Suppressor macrophage treated with lipopolysaccharide for 4 hours (primary cell): ENCODE measurements at places on chromosomes 5 and 9.

- peak; percentile 38 for DNase-seq
Measured at GRCh38 chr9:72952914-72953313, at the start of gene ALDH1A1. TSS of gene ALDH1A1 (minus strand) at chr9:72953053. CDS start at chr9:72953000, 53 bp downstream.

GRCh38 chr9:90552317-90552716, 90.3 kb downstream of the DIRAS2 start:
- DNase-seq, result no peak

DNA sequence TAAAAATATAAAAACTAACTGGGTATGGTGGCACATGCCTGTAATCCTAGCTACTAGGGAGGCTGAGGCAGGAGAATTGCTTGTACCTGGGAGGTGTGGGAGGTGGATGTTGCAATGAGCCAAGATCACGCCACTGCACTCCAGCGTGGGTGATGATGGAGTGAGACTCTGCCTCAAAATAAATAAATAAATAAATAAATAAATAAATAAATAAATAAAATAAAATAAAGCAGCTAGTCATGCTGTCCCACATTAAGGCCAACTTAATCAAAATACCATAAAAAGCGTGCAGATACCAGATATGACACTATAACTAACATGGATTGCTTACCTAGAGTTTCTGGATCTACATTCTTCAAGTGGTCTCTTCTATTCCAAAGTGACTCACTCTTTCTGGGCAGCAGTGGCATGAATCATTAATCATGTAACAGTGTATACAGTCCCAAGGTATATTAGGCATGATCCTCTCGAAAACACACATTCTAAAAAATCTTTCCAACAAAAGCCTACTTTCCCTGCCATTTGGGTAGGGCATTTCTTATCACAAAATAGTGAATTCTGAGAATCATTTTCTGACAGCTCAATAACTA, 187.1 kb downstream of the ELAVL2 start:
- DNase-seq, result no peak

DNA sequence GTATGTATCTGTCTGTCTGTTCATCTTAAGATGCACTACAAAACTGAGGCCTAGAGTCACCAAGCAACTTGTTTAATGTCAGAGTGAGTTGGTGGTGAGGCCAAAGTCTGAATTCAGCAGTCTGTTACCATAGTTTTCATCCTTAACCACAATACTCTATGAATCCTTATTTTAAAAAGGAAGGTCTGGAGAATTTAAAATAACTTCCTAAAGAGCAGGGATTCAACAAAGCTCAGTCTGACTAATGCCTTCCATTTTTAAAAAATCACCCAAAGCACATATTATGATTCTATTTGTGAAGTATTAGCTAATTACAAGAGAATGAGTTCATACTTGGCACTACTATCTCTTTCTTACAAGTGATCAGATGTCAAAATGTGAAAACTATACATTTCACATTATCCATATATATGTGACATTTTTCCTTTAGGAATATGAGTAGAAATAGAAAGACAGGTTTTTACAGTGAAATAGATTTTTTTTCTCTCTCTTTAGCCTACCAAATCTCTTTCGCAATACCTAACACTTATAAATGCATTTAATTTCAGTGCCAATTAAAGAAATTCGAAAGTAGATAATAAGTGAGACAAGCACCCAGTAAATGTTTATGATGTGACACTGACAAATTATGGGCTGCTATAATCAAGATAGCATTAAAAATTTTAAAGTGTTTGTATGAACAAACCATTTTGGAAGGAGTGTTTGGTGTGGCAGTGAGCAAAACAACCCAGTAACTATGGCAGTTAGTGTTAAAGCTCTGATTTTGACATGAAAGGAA, 102.3 kb upstream of the CDKN2B start:
- DNase-seq, result no peak

GRCh38 chr5:107670087-107670931, 428 bp downstream of the EFNA5 start:
- no peak for DNase-seq

DNA sequence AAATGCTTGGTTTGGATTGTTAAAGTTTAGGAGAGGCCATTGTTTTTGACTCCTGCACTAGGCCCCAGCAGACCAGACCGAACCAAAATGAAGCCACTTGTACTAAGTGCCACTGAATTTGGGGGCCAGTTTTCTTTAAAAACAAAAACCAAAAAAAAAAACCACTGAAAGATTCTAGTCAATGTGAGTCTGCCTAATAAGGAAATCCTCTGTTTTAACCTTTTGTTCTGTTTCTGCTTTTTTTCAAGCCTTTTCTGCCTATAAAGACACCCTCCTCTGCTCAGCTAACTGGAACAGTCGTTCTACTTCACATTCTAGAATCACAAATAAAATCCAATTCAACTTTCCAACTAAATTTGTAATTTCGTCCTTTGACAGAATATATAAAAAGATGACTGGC, 64.9 kb downstream of the SERINC5 start:
- no peak for DNase-seq

- DNase-seq, result peak; percentile 17
Measured at GRCh38 chr5:54021431-54022164, 288.8 kb downstream of the ARL15 start.

- no peak for DNase-seq
Measured at GRCh38 chr5:149823375-149823774, 93.3 kb downstream of the PPARGC1B start.

DNA sequence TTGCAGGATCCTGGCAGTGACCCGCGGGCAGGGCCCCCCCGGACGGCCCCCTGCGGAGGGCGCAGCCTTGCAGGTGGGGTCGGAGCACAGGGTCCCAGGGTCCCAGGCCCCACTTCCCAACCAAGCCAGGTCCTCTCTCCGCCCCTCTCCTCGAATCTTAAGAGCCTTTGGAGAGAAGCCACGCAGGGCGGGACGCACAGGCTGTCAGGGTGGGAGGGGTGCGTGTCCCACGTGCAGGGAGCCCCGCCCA, 18.4 kb upstream of the EGFL7 start:
- peak; percentile 93 for DNase-seq

- no peak for DNase-seq
Measured at GRCh38 chr9:35951736-35952135, 6.2 kb downstream of the OR2S2 start.

DNA sequence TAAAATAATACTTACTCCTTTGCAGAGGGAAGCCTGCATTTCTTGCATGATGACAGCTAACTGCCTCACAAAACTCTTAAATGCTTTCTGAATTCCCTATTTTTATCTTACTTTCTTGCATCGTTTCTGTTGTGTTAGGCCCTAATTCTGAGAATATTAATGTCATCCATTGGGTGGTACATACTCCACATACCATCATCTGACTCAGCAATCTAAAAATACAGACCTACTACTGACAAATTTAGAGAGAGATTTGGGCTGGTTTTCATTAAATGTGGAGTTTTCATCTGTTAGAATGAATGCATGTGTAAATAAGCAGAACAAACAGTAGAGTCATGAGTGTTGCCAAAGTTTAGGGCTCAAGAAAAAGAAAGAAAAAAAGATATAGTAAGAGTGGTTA, 26.5 kb upstream of the KCNN2 start:
- no peak for DNase-seq

DNA sequence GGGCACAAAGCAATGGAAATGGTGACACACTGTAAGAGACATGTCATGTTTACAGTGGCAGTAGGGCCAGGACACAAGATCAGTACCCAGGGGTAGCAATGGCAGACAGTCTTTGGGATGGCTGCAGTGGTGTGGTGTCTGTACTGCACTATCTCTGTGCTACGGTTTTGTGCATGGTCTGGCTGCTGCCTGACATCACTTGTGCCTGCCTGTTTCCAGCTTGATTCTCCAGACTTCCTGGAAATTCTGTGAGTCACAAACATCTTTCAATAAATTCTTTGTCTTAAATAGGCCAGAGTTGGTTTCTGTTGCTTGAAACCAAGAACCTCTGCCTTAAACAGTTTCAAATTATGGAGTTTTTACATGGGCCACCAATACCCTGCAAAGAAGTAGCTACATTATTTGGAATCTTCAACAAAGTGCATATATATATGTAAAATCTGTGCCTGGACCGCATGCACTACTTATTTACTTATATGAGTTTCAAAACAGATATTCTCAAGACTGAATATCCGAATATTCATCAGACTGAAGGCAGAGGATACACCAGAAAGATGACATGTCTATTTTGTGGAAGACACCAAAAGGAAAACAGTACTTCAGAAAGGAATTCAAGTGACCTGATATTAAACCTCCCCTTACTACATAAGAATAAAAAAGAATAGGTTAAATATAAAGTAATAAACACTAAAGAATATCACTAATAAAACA, 188.1 kb downstream of the RFX3 start:
- no peak for DNase-seq

GRCh38 chr5:661891-662750, 31.0 kb downstream of the TPPP start:
- no peak for DNase-seq

GRCh38 chr9:7984203-7984602, 184.6 kb upstream of the DMAC1 start:
- DNase-seq, result no peak

DNA sequence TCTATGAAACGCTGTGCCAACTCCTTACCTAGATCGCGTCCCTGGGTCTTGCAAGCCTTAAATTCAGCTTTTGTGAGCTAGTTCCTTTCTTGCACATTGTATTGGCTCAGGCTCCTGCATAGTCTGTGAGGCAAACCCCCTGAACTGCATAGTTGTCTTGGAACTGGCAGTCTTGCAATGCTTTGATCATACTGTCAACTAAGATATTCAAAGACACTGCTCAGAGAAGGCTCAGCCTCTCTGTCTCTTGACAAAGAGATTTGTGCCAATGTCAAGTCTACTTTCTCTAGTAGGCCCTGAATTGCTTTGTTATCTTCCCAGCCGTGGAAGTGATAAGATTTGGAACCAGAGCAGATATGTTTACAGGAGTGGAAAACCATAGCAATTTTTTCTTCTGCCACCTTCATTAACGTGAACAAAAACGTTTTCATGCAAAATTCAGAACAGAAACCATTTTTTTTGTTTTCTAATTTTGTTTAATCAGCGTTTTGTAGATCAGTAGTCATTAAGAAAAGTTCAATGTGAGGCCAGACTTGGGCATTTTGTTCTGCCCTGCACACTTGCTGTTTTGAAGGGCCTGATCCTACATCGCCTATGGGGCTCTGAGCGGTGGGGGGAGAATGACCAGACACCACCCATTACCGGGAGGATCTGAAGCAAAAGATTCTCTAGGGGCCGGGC, 27.6 kb upstream of the ENTREP1 start:
- no peak for DNase-seq

DNA sequence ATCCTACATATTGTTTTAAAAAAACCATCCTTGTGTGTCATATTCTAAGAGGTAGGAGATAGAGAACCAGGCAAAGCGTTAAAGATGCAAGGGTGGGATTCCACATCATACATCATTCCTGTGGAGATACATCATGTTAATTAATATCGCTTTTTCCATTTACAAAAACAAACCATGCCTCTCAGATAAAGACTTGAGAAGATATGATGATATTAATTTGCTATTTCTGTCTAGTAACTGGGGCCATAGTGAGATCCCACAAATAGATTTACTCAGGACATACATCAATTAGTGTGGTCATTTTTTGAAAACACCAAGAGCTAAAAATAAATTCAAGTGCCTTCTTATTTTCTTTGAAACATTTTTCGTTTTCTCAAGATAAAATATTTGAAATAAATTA, 165.4 kb upstream of the TARS1 start:
- DNase-seq, result no peak

GRCh38 chr5:67393211-67393610, 196.6 kb upstream of the CD180 start:
- DNase-seq, result no peak

DNA sequence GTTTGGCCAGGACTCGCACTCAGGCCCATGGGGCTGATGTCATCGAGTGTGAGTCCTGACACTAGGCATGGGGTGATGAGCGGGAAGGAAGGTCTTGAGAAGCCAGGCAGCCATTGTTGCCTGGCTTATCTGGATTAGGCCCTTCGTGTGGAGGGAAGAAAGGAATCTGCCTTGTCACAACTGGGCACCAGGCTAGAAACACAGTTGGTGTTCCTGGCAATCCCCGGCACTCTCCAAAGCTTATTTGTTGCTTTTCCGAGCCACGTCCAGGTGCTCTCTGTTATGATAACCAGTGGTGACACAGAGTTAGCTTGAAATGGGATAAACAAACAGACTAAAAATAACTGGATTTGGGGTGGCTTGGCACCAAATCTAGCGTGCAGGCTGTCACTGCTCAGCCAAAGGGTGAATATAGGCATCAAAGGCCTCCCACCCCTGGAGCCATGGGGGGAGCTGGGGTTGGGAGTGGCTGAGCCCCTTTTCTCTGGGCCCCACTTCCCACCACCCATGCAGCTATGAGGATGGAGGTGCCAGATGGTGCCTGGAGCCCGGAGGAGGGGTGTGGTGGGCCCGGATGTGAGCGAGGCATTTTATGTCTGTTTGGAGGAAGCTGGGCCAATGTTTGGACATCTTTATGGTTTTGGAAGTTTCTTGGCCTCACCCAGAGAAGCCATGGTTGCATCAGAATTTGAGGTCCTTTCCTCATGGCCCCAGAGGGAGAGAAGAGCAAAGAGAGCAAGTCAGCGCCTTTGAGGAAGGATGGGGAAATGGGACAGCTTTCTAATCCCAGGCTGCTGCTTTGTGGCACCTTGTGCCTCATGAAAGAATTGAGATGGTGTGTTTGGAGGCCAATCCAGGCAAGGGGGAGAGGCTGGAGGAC, 98.0 kb upstream of the PITX1 start:
- DNase-seq, result peak; percentile 31

- peak; percentile 18 for DNase-seq
Measured at GRCh38 chr5:3993856-3994473, 398.3 kb downstream of the IRX1 start.

- DNase-seq, result no peak
Measured at GRCh38 chr9:82495884-82496777, 507.6 kb downstream of the SPATA31D1 start.

DNA sequence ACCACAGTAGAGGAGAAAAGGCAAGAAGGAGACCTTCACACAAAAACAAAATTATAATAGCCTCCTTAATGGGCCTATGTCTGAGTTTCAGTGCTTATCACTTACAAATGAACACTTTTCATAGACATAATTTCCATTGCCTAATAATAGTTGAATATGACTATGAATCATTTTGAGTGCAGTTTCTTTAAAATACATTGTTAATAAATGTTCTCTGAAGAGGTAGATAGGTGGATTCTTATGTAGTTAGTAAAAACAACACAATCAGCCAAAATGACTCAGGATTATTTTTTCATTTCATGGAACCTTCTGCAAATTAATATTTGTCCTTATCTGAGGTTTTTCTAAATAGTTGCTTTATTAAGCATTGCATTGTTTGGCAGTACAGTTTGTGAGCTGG, 45.6 kb downstream of the DAPK1 start:
- no peak for DNase-seq

- peak; percentile 13 for DNase-seq
Measured at GRCh38 chr5:154058055-154059038, 19.6 kb downstream of the MFAP3 start.
